ENCODE measurements at places on chromosomes 3 and 15.

DNA sequence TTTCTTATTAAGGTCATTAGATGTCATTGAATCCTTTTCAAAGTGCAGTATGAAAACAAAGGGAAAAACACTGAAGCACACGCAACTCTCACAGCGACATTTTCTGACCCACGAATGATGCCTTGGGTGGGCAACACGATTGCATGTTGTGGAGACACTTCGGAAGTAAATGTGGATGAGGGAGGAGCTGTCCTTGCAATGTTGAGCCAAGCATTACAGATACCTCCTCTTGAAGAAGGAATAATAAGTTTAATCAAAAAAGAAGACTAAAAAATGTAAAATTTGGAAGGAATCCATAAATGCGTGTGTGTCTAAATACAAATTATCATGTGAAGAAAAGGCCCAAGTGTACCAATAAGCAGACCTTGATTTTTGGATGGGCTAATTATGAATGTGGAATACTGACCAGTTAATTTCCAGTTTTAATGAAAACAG, 16.9 kb downstream of the THBS1 start:
- no peak for DNase-seq

DNA sequence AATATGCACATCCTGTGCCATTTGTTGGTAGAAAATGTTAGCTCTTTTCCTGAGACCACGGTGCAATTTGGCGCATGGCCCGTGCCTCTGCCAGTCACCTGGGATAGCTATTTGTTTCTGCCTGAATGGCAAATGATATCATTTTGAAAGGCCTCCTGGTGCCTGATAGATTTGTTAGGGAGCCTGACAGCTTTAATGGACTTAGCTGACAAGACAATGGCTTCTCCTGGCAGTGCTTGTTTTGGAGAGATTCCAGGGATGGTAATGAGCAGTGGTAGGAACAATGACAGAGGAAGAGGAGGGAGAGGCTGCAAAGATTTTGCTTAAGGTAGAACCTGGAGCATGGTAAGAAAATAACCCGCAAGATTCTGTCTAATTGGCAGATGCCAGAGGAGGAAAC, 268.5 kb downstream of the CLSTN2 start:
- DNase-seq = no peak

GRCh38 chr3:151299006-151299405, 17.6 kb downstream of the GPR87 start:
- no peak for DNase-seq

- no peak for DNase-seq
Measured at GRCh38 chr3:48997714-48998637, 7.9 kb downstream of the P4HTM start.

GRCh38 chr15:56930669-56931313, 12.3 kb downstream of the TCF12 start:
- no peak for DNase-seq

- DNase-seq = no peak
Measured at GRCh38 chr15:81105545-81105944, 28.5 kb upstream of the CFAP161 start.

DNA sequence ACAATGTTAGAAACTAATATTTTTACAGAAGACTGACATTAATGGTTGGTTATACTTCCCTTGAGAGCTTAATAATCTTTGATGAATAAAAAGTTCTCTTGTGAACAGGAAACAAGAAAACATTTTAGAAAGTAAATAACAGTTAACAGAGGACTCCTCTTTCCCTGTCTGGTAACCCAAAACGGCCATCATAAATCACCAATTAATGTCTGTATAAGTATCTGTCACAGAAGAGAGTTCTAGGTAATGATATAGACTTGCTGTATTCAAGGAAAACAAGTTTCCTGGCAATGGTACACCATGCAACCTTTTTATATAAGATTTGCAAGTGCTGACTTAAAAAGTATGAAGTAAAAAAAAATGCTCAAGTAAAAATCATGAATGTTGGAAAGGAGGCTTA, 426.7 kb downstream of the SOX2 start:
- no peak for DNase-seq

- DNase-seq = no peak
Measured at GRCh38 chr3:131082871-131083863, 56.5 kb downstream of the NEK11 start.

GRCh38 chr15:98580572-98580971, 67.8 kb upstream of the IGF1R start:
- DNase-seq = no peak
